Psoas muscle (tissue), 8 donors: ENCODE measurements at places on chromosomes 4 and X. TPM values are rescaled to one million over a fixed set of nuclear protein-coding genes. Genes with fewer than 3 reads are reported as not detected.

DNA sequence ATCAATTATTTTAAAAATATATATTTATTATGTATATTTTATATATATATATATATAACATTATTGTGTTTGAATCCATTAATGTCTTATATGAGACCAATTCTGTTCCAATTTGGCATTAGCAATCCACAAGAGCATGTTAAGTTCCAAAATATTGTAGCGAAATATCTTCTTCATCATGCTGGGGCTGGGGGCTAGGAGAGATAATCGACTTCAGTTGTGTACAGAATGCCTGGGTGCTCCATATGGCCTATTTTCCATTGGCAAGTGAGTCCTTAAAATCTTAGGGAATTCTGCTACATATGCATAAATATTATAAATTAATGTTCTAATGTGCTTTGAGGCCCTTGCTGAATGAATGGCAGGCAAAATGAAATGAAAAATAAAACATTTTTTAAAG, 117.7 kb downstream of the PCDH7 start:
- H3K36me3 ChIP-seq = no peaks in the 10 kb centered on the region
- H3K4me1 ChIP-seq = no peaks in the 10 kb centered on the region
- H3K4me3 ChIP-seq = no peak overlapping the region
- H3K27ac ChIP-seq = no peak overlapping the region
- no peaks in the 10 kb centered on the region for H3K27me3 ChIP-seq

- H3K4me3 ChIP-seq = no peak overlapping the region
- no peak for DNase-seq
- no peaks in the 10 kb centered on the region for H3K27me3 ChIP-seq
- peaks cover 8% of the 10 kb centered on the region for H3K4me1 ChIP-seq
- peak overlapping the region; percentile 54 for H3K27ac ChIP-seq
Observed at GRCh38 chr4:168758351-168758876, 251.6 kb downstream of the CBR4 start.

GRCh38 chr4:45036677-45037076, 310.3 kb upstream of the GNPDA2 start:
- H3K4me1 ChIP-seq = no peaks in the 10 kb centered on the region
- no peak overlapping the region for H3K4me3 ChIP-seq
- no peaks in the 10 kb centered on the region for H3K27me3 ChIP-seq
- H3K27ac ChIP-seq = no peak overlapping the region
- H3K36me3 ChIP-seq = no peaks in the 10 kb centered on the region

DNA sequence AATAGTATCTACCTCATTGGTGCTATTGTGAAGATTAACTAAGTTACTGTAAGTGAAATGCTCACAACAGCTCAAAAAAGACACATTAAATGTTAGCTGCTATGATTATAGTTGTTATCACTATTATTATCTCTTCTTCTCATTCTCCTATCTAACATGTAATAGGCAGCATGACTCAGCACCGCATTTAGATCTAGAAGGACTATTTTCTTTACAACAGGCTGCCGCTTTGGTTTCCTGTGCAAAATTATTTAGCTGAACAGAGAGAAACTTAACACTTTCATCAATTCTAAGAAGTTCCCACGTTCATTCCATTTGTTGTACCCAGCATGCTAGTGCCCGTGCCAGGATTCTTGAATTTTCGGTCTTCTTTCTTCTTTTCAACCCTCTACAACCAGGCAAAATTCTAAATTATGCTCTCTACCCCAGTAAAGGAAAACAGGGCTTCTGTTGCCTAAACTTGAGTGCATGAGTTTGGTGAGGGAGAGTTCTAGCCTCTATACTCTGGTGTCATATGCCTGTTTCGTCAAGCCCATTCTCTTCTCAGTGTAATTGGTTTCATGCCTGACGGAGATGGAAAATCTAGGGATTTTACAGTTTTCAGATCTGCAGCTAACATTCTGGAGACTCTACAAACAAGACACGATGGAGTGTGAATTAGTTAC, 378.9 kb downstream of the PPP1R2C start:
- no peak for DNase-seq
- no peak overlapping the region for H3K4me3 ChIP-seq
- H3K27me3 ChIP-seq = peaks cover 16% of the 10 kb centered on the region
- H3K4me1 ChIP-seq = no peaks in the 10 kb centered on the region
- no peaks in the 10 kb centered on the region for H3K36me3 ChIP-seq

DNA sequence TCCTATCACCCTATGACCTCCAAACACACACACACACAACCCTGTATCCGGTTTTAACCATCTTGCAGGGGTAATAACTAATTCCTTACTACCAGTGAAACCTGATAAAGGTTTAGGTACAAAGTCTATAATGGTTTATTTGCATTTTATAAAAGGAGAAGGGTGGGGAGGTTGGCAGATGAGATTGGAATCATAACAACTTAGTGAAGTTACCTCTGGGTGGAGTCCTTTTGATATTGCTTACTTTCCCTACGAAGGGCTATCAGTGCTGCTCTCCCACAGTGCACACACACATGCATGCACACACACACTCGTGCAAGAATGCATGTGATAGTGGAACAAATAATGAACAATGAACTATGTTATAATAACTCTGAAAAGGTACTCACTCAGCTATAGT, 56.1 kb downstream of the CCSER1 start:
- H3K27me3 ChIP-seq = no peaks in the 10 kb centered on the region
- no peak overlapping the region for H3K4me3 ChIP-seq
- H3K36me3 ChIP-seq = no peaks in the 10 kb centered on the region
- no peak for DNase-seq

DNA sequence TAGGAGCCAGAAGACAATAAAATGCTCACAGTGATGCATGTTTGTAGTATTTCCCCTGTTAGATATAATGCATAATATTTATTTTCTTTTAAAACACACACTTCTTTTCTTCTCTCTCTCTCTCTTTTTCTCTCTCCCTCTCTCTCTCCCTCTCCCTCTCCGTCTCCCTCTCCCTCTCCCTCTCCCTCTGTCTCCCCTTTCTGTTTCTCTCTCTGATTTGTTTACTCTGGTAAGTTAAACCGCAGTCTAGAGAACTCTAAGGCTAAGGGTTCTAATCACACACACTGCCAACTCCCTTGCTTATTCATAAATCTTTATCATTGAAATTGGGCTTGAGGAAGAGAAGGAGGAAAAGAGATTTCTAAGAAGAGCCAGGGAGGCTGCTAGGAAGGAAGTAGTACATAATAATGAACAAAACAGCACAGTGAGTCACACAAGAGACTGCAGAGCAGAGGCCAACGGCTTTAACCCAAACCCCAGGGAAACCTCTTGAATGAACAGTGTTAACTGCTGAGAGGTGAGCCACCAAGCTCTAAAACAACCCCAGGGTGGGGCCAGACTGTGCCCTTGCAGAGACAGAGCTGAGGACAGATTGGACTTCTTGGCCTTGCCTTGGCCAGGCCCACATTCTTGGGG, 9.1 kb upstream of the PHOX2B start:
- H3K36me3 ChIP-seq = no peaks in the 10 kb centered on the region
- H3K4me1 ChIP-seq = no peaks in the 10 kb centered on the region
- no peak overlapping the region for H3K4me3 ChIP-seq
- H3K27me3 ChIP-seq = peaks cover 65% of the 10 kb centered on the region
- no peak for DNase-seq

The ADAMTS3 gene
- 0.89 TPM for total RNA-seq

GRCh38 chr4:3367866-3368265, 73.9 kb upstream of the HGFAC start:
- no peak overlapping the region for H3K4me3 ChIP-seq
- no peak for DNase-seq
- no peaks in the 10 kb centered on the region for H3K27me3 ChIP-seq
- no peak overlapping the region for H3K27ac ChIP-seq

The NXF2 gene
- total RNA-seq = not detected

The PASD1 gene
- total RNA-seq = not detected

GRCh38 chr4:187236209-187236890, 512.7 kb upstream of the FAT1 start:
- H3K27ac ChIP-seq = no peak overlapping the region
- no peaks in the 10 kb centered on the region for H3K36me3 ChIP-seq
- no peak for DNase-seq
- no peak overlapping the region for H3K4me3 ChIP-seq
- H3K27me3 ChIP-seq = no peaks in the 10 kb centered on the region

The SGMS2 gene
- total RNA-seq = 9.8 TPM

The AFF1 gene
- 120 TPM for total RNA-seq

DNA sequence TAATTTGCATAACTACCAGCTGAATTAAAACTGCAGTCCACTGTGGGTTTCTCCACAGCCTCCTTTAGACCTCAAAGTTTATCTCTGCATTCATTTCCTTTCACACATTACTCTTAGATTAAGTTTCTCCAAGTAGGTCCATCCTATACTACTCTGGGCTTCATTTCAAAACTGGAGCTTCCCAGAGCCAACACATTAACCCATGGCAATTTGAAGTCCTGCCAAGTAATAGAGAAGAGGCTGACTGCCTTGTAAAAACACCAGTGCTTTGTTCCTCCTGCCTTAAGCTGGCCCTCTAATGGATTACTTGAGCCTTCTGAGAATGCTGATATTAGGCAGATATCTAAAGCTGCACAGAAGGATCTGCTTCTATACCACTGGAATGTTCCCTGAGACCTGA, 997.2 kb upstream of the SLIT2 start:
- no peak for DNase-seq
- no peaks in the 10 kb centered on the region for H3K27me3 ChIP-seq
- no peaks in the 10 kb centered on the region for H3K36me3 ChIP-seq

- peaks cover 2% of the 10 kb centered on the region for H3K27me3 ChIP-seq
- H3K4me1 ChIP-seq = no peaks in the 10 kb centered on the region
- peak; percentile 27 for DNase-seq
Observed at GRCh38 chr4:15930314-15930713, 8.2 kb downstream of the FGFBP1 start.

The CD40LG gene
- not detected for total RNA-seq

The CCDC160 gene
- 0.41 TPM for total RNA-seq

DNA sequence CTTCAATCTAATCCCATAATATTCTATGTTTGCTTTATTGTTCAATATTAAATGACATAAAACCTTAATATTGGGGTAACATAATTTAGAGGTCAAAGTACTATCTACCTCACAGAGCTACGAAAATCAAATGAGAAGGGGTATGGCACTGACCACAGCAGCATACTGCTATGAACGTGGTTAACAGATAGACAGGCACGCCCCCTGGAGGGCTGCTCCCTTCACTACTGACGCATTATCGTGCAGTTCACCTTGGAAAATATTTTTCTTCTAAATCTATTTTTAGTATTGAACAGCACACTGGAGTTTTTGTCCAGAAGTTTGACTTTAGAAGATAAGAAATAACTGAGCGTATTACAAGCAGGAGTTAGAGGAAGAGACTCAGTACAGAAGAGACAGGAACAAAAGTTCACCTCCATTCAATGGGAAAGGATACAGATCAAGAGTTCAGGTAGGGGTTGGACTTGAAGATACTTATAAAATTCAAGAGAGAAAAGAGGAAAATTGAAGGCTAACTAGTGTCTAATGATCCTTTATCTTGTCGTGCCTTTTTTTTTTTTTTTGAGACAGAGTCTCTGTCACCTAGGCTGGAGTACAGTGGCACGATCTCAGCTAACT, 22.7 kb downstream of the MAP9 start:
- H3K36me3 ChIP-seq = no peaks in the 10 kb centered on the region
- no peak overlapping the region for H3K27ac ChIP-seq
- H3K4me3 ChIP-seq = no peak overlapping the region
- no peak for DNase-seq
- H3K4me1 ChIP-seq = no peaks in the 10 kb centered on the region

- H3K4me1 ChIP-seq = no peaks in the 10 kb centered on the region
- no peak overlapping the region for H3K4me3 ChIP-seq
- DNase-seq = no peak
- no peaks in the 10 kb centered on the region for H3K36me3 ChIP-seq
- no peak overlapping the region for H3K27ac ChIP-seq
Observed at GRCh38 chrX:46865281-46865680, 28.4 kb downstream of the RP2 start.

- H3K4me1 ChIP-seq = peaks cover 3% of the 10 kb centered on the region
- H3K27ac ChIP-seq = no peak overlapping the region
- no peak for DNase-seq
- H3K4me3 ChIP-seq = no peak overlapping the region
- H3K27me3 ChIP-seq = no peaks in the 10 kb centered on the region
- no peaks in the 10 kb centered on the region for H3K36me3 ChIP-seq
Observed at GRCh38 chr4:128663325-128663724, 146.2 kb upstream of the JADE1 start.

The GPR173 gene
- 0.19 TPM for total RNA-seq

- no peaks in the 10 kb centered on the region for H3K36me3 ChIP-seq
- H3K4me1 ChIP-seq = no peaks in the 10 kb centered on the region
- no peaks in the 10 kb centered on the region for H3K27me3 ChIP-seq
Observed at GRCh38 chr4:25500626-25501316, 123.7 kb downstream of the ANAPC4 start.

The CHRDL1 gene
- total RNA-seq = 5.6 TPM

DNA sequence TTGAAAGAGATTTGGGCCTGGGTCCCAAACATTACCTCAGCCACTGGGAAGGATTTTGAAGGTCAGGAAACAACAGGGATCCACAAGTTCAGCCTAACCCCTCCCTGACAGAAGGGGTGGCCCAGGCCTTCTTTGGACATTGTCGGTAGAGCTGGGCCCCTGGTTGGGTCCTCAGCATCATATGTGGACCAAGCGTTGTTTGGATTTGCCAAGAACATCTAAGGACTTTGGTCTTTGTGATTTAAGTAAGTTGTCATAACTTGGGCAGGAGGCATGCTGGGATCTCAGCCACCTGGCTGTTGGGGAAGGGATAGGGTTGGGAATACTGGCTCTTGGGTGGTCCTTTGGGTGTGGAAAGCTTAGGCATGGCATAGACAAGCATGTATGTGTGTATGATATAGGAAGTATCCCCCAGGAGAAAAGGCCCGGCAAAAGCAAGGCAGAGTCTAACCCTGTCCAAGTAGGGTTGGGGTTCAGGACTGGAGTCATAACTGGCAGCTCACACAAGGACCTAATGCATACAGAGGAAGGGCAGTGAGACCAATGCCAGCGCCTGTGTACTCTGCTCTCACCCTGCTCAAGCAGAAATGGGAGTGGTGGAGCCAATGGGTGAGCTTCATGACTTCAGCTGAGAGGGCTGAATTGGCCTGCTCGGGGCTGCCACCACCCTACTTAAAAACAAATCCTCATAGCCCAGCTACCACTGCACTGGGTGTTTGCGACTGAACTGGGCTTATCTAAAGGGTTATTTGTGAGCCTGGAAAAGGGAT, 102.8 kb downstream of the RTL5 start:
- H3K27me3 ChIP-seq = no peaks in the 10 kb centered on the region
- no peak for DNase-seq
- H3K36me3 ChIP-seq = no peaks in the 10 kb centered on the region
- no peaks in the 10 kb centered on the region for H3K4me1 ChIP-seq

The KLHL2 gene
- 4.2 TPM for total RNA-seq

DNA sequence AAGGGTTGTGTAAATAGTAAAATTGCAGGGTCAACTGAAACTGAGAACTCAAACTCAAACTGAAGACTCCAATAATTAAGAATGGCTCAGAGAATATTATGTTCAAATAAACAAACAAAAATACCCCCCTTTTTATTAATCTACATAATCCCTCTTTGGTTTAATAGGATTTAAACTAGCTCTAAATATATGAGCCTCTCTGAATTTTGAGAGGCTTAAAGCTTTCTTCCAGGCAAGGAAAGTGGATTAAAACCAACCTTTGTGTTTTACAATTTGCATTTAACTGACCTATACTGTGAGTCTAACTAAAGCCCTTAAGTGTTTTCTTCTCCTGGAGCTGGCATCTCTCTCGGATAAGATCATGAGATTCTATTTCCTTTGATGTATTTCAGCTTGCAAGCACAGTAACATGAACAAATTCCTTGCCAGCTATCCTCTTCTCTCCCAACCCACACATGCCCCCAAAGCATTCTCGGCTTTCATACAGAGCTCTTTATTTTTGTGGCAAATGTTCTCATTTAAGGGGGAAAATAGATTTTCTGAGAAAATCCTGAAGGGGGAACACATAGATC, 1310.8 kb upstream of the AGA start:
- H3K27ac ChIP-seq = no peak overlapping the region
- no peaks in the 10 kb centered on the region for H3K27me3 ChIP-seq
- no peak overlapping the region for H3K4me3 ChIP-seq
- no peak for DNase-seq
- H3K4me1 ChIP-seq = no peaks in the 10 kb centered on the region
- H3K36me3 ChIP-seq = no peaks in the 10 kb centered on the region

The GAGE1 gene
- not detected for total RNA-seq
